ENCODE measurements at places on chromosomes 7 and 10.

- DNase-seq, result no peak
Observed at GRCh38 chr7:25289518-25289917, 61.2 kb upstream of the NPVF start.

DNA sequence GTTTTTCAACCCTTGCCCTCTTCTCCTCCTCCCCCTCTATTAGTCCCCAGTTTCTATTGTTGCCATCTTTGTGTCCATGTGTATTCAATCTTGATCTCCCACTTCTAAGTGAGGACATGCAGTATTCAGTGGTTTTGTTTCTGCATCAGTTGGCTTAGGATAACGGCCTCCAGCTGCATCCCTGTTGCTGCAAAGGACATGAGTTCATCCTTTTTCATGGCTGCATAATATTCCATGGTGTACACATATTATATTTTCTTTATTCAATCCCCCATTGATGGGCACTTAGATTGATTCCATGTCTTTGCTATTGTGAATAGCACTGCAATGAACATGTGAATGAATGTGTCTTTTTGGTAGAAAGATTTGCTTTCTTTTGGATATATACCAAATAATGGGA, 190.4 kb upstream of the LYZL1 start:
- DNase-seq, result no peak

- DNase-seq, result no peak
Observed at GRCh38 chr7:94590526-94591162, 65.3 kb downstream of the SGCE start.

GRCh38 chr7:128948976-128949760, 11.4 kb downstream of the IRF5 start:
- no peak for DNase-seq
